ENCODE measurements at places on chromosomes 7 and 10. TPM values are rescaled to one million over a fixed set of nuclear protein-coding genes. Genes with fewer than 3 reads are reported as not detected.

DNA sequence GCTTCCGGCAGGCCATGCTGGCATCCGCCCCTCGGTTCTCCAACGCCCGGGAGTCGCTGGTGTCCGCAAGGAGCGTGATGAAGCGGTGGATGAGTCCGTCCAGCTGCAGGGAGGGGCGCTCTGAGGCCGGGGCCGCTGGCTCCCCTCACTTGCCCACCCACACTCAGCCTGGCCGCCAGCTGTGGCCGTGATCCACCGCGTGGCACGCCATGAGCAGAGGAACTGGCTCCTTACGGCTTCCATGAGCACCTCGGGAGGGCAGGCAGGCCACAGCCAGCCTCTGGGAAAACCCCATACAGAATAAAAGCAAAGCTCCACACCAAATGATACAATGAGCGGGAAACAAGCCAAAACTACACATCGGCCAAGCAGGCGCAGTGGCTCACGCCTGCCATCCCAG lies 15.5 kb upstream of the MICALL2 start:
- DNase-seq = no peak

GRCh38 chr7:104878577-104878976 lies 135.4 kb upstream of the KMT2E start:
- no peak for DNase-seq

DNA sequence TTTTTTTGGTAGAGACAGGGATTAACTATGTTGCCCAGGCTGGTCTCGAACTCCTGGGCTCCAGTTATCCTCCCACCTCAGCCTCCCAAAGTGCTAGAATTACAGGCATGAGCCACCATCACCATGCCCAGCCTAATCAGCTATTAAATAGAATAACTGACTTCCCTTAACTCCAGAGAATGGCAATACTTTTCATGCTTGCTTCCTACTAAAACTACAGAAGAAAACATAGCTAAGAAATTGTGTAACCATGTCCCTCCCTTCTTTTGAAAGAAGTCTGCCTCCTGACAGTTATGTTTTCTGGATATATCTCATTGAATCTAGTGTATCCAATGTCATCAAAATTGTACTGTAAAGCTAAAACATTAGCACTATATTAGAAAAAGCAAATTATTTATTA lies 95.6 kb downstream of the KMT2C start:
- no peak for DNase-seq

Gene CHAT
- total RNA-seq = not detected

DNA sequence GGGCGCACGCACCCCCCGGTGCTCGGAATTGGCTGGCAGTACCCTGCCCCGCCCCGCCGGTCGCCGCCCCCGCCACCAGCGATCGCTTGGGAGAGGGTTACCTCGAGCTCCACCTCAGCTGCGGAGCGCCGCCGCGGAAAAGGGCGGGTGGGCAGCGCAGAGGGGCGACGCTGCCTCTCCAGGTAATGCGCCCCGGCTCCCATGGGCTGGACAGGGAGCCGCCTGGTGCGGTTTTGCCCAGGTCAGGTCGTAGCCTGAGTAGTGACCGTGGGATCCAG lies 1.3 kb downstream of the PFKFB3 start:
- DNase-seq = no peak
